ENCODE measurements at places on chromosomes 2 and 18.

- no peak for DNase-seq
Measured at GRCh38 chr2:46170611-46171350, 126.4 kb upstream of the EPAS1 start.

- DNase-seq: no peak
Measured at GRCh38 chr2:22829791-22830190, 555.2 kb upstream of the KLHL29 start.

DNA sequence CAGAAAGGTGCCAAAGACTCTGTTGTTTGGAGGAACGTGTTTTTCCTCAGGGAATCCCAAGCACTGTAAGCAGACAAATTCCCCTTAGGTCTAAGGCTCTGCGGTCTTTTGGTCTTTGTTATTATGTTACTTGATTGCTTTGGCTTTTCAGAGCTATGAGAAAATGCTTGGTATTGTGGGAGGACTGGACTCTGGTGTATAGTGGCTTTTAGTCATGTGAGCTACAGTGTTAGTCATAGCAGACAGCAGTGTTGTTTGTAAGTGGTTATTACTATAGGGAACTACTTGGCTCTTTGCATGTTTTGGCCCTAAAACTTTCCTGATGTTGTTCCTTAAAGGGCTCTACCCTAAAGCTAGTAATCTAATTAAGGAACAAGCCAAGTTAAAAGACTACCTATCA, 956.2 kb upstream of the LRATD1 start:
- no peak for DNase-seq

GRCh38 chr2:163171786-163172530, 333.4 kb upstream of the KCNH7 start:
- no peak for DNase-seq

- no peak for DNase-seq
Measured at GRCh38 chr2:67259556-67260342, 137.4 kb upstream of the ETAA1 start.

DNA sequence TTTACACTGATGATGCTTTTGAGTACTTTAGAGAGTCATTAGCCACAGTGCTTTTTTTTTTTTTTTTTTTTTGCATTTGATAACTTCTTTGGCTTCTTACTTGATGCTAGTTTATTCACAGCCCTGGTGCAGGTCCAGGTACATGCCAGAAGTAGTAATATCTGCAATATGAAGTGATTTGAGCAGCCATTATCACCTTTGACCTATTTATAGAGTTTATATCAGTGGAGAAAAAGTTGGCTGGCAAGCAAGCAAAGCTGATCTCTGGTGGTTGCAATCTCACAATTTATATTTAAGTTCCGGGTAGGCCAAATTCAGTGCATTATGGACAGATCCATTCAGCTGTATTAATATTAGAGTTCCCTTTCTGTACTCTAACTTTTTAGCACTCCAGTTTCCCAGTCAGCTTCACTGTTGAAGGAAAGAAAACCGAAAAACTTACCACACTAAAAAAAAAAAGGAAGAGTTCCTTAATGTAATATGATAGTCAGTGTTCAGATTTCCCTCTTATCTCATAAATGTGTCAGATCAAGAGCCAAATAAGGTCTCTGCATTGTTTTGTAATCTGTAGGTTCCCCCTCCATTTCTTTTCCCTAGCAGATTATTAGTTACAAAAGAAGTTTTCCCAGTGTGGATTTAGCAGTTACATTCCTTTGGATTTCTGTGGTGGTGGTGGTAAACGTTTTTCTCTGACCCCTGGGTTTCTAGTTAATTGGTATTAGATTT, 78.6 kb downstream of the HAUS1 start:
- DNase-seq: no peak

DNA sequence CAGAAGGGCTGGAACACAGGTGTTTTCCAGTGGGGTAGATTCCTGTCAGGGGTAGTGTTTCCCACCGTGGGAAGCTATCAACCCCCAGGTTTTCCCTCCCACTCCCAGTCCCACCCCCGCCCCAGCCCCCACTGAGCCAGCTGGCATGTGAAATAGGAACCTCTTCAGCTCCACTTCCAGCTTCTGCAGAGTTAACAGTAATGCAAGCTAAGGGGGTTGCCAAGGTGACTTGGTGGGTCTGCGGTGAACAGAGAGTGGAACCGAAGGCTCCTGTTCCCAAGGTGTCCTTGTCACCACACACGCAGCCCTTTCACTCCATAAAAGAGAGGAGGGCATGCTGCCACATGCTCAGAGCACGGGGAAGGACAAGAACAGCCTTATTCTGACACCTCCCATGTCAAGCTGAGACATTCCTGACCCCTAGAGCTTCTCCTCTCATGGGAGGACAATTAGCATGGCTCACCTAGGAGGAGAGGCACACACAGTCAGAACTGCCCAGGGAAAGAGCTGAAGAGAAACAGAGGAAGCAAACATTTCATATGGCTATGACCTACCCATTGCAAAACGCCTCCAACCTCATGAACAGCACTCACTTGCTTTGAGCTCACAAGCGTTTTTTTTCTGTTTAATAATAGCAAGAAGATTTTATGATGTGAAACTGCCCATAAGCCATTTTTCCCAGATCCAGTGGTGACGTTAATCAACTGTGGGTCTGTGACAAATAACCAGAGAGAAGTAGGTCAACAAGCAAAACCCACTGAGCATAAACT, 39.8 kb upstream of the TBC1D8 start:
- no peak for DNase-seq

All from HEK293T (cell line).